Stimulated activated CD8-positive, alpha-beta memory T cell treated with anti-CD3 and anti-CD28 coated beads, Interleukin-2, amount 100 ng/mL, for 1 hour (primary cell): ENCODE measurements at places on chromosomes 11 and 22.

DNA sequence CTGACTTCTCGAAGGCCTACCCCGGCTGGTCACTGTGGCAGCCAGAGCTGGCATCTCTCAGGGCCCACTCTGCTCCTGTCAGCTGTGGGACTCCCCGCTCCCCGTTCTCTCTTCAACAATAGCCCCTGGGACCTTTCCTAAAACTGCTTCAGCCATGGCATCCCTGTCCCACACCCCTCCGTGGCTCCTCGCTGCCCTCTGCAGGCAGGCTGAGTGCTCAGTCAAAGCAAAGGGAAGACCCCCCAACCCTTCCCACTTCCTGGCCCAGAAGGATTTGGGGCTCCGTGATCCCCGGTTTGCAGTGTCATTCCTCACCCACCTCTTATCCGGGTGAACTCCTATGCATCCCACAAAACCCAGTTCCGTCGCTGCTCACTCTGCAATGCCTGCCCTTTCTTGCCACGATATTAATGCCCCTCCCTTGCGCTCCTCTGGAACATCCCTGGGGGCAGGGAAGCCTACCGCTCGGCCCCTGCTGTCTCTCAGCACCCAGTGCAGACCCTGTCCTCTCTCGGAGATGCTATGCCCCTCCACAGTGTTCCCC is 1.6 kb upstream of the TH start:
- DNase-seq = no peak

- no peak for DNase-seq
Observed at GRCh38 chr11:70103256-70103975, 25.3 kb downstream of the ANO1 start.

GRCh38 chr11:114668109-114668508 is 10.2 kb upstream of the NXPE2 start:
- no peak for DNase-seq

- no peak for DNase-seq
Observed at GRCh38 chr11:65655570-65656332, 7.0 kb downstream of the RELA start.

GRCh38 chr22:35955546-35955945 is 73.1 kb downstream of the RBFOX2 start:
- no peak for DNase-seq
